Caudate nucleus (tissue), 63 donors: ENCODE measurements at places on chromosomes 3 and 15.

DNA sequence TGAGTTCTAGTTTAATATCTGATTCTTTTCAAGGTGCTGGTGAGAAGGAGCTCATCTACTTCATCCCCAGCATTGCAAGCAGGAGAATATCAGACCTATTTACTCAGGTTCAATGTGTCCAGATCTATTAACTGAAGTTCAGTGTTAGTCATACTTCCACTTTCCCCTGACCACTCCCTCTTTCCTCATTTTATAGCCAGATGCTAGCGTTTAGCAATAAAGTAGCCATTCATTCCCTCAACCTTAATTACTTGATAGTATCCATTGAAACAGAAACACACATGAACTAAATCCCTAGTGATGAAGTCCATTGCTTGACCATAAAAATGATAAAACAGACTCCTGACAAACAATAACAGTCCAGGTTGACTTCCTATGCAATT lies 60.0 kb downstream of the RPL22L1 start:
- no peak for DNase-seq

DNA sequence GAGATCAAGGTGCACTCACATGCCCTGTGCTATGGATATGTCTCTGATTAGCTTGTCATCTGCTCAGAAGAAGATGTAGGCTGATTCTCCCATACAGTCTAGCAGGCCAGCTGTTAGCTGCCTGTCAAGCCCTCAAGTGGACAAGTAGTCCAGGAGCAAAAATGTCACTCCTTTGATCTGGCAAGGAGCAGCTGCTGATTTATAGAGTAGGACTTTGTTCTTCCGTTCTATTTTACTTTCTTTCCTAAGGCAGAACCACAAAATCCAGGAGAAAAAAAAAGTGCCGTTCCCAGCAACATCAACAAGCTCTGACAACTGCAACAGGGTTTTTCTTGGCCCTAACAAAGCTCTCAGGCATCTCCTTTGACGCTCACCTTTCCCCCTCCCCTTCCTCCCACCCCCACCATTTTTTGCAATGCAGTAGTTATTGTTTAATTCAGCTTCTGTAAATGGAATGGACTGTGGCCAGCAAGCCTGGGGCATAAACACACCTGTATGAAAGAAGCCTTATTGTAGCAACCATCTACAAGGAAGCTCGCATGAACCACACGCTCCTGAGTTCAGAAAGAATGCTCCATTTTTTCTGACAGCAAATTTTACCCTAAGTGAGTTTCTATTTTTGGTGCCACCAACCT lies 196.3 kb downstream of the MEIS2 start:
- no peak for DNase-seq

DNA sequence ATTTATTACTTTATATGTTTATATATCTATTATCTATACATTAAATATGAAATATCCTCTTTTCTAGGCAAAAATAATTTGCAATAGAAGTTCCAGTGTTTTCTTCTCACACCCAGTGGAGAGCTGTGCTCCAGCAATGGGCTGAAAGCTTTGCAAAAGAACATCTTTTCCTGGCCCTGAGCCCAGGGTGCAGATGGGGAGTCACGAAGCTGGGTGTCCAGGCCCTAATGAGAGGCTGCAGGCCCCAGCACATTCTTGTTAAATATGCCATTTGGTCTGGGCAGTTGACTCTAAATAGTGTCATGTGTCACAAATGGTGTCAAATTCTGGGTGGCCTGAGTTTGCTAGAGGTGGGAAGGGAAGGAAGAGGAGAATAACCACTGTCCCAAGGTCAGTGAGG lies 5.7 kb downstream of the NTRK3 start:
- no peak for DNase-seq

GRCh38 chr15:22259881-22260421 lies 179.6 kb downstream of the OR4M2 start:
- DNase-seq, result no peak

DNA sequence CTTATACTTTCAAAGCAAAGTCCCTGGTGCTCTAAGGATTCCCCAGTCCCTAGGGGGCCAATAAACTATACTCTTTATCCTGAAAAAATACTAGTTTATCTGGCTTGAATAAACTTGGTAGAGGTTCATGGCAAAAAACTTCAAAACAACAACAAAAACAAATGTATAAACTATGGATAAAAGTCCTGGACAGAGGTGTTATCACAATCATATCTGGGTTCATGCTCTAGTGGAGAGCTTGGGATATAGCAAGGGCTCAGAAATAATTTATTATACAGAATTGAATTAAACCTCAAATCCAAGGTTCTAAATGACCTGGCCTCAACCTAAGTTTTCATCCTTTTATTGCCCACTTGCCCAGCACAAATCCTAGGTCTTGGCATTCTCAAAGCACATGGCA lies 98.6 kb upstream of the TRIM42 start:
- DNase-seq, result no peak

DNA sequence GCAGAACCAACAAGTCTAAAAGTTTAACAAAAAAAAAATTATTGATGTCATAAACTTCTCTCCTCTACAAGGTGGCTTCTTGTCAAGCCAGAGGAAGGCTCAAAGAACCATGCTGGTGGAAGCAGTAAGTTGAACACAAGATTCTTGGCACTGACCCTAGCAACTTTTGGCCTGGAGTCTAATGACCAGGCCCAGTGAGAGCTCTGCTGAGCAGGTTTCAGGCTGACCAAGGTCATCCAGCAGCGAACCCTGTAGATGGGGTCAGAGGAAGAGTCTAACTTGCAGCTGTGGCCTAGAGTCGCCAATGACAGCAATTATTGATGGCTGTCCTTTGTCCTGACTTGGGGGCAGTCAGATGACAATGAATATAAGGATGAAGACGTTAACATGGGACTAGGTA lies 43.1 kb upstream of the PDZRN3 start:
- no peak for DNase-seq

DNA sequence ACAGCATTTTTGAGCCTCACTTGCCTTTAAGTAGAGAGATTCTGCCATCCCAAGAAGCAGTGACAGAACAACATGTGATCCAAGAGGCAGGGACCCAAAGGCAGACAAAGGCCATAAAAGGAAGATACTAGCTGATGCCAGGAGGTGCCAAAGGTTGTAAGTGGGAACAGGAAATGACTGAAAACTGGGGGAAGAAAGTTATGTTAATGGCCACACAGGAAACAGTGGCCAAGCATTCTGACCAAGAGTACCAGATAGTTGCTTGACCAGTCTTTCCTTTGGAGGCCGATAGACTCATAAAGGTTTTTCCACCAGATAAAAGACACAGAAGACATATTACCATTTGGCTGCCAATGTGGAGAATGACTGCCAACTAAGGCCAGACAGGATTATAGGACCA lies 274.5 kb upstream of the PEX5L start:
- no peak for DNase-seq

- no peak for DNase-seq
Measured at GRCh38 chr3:46495901-46496456, 1.8 kb upstream of the RTP3 start.

GRCh38 chr3:18111796-18112232 lies 313.3 kb downstream of the SATB1 start:
- no peak for DNase-seq

DNA sequence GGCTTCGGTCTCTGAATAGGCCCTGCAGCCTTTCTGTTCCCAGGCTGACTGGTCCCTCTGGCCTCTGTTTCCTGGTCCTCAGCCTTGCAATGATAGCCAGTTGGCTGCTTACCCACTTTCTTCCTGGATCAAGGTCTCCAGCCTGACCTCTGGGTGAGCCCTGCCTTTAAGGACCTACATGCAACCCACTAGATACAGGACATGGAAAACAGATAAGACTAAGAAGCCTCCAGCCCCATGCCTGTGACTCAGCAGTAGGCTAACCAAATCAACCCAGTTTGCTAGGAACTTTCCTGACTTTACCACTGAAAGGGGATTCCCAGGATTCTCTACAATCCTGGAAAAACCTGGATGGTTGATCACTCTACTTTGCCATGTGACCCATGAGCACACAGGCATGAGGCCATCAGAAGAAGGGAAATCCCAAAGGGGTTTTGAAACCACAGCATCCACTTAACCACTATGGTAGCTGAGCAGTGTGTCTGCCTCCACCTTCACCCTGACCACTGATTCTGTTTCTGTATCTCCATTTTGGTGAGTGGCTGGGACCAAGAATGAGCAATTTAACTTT lies 188.1 kb downstream of the CHST2 start:
- DNase-seq, result no peak

- DNase-seq, result no peak
Measured at GRCh38 chr15:62798536-62798935, 244.0 kb upstream of the TPM1 start.

GRCh38 chr3:133069556-133070286 lies 31.5 kb downstream of the TMEM108 start:
- DNase-seq, result no peak
